ENCODE measurements at places on chromosomes 12 and 14. TPM values are rescaled to one million over a fixed set of nuclear protein-coding genes. Genes with fewer than 3 reads are reported as not detected.

DNM1L gene
- polyA plus RNA-seq: 56.7 TPM

LRP1-AS gene
- polyA plus RNA-seq: not detected

C1S gene
- 9.3 TPM for polyA plus RNA-seq

CCDC175 gene
- polyA plus RNA-seq: not detected

Data from cardiac muscle cell (in vitro differentiated cells and primary cell).